ENCODE measurements at places on chromosomes 16 and 17. TPM values are rescaled to one million over a fixed set of nuclear protein-coding genes. Genes with fewer than 3 reads are reported as not detected.
A peak's percentile ranks its signal among the peaks of the same experiment; 100 is the strongest.

Gene BAIAP3
- 4.0 TPM for total RNA-seq

Gene MAP2K6
- total RNA-seq = 57.2 TPM

Gene PRSS36
- total RNA-seq = 0.30 TPM

Gene PRAC1
- not detected for total RNA-seq

Gene CHRNE
- not detected for total RNA-seq

Gene PPL
- total RNA-seq = 1.0 TPM

Gene RCVRN
- not detected for total RNA-seq

DNA sequence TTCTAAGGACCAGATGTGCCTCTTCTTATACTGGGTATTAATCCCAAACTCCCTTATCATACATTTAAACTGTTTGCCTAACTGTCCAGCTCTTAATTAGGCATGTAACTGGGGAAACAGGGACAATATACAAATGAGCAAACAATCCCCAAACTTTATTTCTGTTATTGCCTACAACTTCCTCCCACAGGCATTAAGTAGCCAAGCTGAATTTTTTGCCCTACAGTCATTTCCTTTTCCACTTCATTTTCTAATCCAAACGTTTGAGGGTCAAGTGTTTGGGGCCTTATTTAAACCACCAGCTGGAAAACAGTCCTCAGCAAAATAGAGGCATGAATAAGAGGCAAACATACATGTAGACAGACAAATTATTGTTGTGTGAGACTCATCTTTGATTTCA is 77.4 kb upstream of the CCL2 start:
- no peak for DNase-seq

GRCh38 chr16:12159028-12159427 is 182.5 kb downstream of the SNX29 start:
- DNase-seq = no peak

DNA sequence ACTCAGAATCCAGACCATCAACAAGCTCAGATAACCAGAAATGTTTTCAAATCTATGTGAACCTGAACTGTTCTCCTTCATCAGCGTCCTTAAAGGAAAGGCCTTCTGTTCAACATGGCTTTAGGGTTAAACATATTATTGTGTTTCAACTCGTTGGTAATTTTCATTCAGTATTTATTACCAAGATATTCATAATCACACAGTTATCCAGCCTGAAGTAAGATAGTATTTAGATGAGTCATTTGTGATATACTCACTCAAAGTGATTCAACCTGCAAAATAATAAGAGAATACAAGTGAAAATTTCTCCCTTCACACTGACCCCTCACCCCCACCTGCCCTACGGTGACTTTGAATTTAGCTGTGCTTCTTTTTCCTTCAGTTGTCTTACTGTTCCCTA is 3.0 kb downstream of the CYLD start:
- no peak for DNase-seq

DNA sequence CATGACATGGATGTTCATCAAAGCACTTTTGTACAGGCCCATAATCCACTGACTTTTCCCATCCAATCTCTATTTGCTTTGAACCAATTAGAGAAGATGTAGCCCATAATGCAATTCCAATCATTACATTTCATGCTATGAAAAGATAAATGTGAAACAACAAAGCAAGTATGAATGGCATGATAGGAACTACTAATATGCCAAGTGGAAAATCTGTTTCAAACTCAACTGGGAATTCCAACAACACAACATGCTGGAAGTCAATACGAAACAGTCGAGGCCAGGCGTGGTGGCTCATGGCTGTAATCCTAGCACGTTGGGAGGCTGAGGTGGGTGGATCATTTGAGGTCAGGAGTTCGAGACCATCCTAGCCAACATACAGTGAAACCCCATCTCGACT is 39.6 kb upstream of the TMEM97 start:
- no peak for DNase-seq

DNA sequence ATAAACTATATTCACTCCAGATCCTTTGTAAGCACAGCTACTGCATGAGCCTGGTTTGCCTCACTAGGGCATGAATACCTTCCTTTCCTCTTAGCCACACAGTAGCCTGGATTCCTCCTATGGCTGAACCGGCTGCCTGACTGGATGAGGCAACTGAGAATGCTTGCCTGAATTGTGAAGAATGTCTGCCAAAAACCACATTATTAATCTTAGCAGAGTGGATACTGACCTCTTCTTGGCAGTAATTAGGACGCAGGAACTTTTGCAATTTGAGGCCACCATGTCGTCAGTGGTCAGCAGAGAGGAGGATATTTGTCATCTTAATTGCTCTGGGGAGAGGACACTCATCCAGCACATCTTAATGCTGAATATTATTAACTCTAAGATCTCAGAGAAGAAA is 651.8 kb upstream of the GOT2 start:
- DNase-seq = no peak

DNA sequence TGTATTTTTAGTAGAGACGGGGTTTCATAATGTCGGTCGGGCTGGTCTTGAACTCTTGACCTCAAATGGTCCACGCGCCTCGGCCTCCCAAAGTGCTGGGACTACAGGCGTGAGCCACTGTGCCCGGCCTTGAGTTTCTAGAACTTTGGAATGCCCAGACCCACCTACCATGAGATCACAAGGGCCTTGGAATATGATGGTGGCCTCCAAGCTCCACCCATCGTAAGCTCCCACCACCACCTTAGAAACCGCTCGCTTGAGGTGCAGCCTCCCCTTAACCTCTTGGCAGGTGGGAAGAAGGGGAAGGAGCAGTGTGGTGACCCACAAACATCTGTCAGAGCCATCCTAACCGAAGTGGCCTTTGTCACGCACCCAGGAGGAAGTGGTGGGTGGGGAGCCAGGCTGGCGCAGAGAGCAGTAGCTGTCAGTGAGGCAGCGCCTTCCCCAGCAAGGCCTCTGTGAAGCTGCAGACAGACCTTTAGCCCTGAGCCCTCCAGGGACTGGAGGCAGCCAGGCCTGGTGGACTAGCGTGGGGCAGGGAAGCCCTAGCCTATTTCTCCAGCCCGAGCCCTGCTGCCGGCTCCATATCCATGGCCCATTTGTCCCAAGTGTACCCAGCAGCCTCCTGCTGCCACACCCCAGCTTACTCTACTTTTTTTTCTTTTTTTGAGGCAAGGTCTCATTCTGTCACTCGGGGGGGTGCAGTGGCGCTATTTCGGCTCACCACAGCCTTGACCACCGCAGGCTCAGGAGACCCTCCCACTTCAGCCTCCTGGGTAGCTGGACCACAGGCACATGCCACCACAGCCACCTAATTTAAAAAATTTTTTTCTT is 13.1 kb upstream of the SEPHS2 start:
- no peak for DNase-seq

DNA sequence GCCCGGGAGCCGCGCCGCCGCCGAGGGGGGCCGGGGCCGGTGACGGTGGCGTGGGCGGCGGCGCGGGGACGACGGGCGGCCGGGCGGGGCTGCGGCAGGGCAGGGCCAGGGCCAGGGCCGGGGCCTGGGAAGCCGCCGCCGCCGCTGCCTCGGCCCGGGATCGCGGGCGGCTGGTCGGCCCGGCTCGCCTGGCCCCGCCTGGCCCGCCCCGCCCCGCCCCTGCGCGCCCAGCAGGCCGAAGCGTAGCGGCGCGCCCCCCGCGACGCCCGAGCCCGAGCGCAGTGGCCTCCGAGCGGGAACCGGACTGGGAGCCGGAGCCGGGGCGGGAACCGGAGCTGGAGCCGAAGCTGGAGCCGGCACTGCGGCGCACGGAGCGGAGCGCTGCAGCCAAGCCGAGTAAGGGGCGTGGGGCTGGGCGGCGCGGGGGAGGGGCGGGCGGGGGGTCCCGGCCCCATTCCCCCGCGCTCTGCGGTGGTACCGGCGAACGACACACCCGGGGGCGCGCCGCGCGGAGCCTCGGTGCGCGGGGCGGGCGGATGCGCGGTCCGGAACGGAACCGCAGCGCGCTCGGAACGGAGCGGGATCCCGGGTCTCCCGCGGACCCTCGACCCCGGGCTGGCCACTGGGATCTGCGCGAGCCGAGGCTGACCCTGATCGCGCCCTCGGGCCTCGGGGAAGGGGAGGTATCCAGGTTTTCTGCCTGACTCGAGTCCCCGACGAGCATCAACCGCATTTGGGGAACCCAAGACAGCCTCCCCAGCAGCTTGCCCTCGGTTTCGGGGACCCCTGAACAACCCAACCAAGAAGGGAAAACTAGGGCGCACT is at the start of gene BEAN1:
TSS of gene BEAN1 (plus strand) at position 260 of the 825 bp plus-strand sequence. CDS start 10,382 bp downstream, outside the sequence.
- DNase-seq = peak; percentile 81

DNA sequence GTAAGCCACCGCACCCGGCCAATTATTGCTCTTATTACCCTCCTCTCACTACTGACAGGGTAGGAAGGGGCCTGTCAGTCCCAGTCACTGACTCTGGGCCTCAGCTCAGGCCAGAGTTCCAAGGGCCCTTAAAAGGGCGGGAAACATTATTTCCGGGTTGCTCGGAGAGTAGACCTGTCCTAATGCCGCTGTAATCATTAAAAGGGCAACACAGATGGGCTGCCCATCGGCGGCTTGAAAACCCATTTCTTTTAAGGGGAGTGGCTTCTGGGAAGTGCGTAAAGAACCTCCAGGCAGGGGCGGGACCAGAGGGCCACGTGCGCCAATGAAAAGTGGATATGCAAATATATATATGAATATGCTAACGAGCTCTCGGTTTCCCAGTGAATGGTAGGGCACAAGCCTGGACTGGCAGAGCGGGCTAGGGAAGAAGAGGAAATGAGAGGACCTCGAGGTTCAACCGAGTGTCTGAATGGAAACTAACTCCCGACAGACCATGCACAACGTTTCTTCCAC is 26.6 kb downstream of the PIPOX start:
- no peak for DNase-seq

- DNase-seq = no peak
These were observed 21.4 kb downstream of the SERPINF1 start for GRCh38 chr17:1783271-1783670.

DNA sequence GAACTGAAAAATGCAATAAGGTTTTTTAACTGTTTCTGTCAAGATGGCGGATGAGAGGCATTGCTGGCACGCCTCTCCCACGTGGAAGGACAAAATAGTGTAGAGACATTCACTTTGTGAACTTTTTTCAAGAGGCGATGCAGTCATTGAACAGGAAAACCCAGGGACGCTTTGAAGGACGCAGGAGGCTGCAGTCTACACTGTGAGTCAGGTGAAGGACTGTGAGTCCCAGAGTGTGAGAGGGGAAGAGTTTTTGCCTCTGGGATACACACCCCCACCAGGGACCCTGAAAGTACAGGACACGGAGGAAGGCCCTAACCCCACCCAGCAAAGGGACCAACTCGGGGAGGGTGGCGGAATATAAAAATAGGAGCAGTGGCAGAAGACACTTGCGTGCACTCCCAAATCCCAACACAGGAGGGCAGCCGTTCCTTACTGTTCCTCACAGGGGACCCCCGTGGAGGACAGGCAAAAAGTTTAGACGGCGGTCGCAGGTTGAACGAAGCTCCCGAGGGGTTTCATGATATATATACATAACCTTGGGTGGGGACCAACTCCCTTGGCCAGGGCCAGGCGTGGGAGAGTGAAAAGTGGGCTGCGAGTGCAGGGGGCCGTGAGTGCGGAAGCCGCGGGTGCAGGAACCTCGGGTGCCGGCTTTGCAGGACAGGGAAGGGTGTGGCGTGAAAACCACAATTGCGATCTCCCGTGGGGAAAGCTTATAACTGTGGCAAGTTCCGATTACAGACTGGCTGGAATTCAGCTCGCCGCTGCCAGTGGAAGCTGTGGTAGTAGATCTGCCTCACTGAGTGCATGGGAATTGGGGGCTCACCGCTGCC is 82.0 kb upstream of the ALOX12 start:
- peak; percentile 84 for DNase-seq

DNA sequence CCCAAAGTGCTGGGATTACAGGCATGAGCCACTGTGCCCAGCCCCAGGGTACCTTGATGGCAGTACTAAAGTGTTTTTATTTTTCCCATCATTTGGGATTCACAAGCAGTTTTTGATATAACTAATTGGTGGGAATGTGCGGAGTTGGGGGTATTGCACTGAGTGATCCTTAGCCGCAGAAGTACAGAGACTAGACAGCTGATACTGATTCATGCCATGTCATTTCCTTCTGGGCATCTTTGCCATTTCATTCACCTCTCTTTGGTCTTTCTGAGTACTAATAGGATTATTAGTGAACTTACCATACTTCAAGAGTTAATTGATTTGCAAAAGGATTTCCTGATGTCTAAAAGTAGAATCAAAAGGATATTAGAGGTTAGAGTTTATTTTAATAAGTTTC is 9.7 kb downstream of the NMT1 start:
- DNase-seq = no peak

DNA sequence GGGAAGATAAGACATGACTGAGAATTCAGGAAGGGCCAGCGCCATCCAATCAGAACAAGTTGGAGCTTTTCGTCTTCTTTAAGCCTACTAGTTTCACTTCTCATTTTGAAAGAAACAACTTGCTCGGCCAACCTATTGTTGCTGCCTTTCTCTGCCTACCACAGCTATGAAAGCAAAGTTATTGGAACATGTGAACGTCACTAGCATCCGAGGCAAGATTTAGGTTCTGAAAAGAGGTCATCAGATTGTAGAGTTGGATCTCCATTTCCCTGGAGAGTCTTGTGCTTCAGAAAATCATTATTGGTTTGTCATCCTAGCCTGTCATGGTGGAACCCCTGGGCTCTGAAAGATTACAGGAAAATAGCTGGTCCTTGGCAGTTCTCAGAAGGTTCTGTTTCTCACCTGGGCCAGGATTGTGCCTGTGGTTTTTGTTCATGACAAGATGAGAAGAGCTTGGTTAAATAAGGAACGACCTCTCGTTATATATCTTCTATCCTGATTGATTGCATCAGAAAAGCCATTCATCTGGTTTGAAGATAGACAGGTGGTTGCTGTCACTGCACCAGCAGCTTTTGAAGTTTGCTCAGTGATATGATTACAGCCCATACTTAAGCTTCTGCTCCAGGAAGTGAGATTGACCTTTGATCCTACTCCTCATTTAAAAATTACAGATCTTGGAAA is 25.3 kb downstream of the CDH13 start:
- no peak for DNase-seq

DNA sequence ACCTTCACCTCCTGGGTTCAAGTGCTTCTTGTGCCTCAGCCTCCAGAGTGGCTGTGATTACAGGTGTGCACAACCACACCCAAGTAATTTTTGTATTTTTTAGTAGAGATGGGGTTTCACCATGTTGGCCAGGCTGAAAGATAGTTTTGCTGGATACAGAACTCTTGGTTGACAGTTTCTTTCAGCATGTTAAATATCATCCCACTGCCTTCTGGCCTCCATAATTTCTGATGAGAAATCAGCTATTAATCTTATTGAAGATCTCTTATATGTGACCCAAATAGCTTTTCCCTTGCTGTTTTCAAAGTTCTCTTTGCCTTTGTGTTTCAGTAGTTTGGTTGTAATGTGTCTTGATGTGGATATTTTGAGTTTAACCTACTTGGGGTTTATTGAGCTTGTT is 50.3 kb upstream of the BRD7 start:
- DNase-seq = no peak

- no peak for DNase-seq
These were observed 12.0 kb downstream of the ALDH3A1 start for GRCh38 chr17:19736071-19736470.

DNA sequence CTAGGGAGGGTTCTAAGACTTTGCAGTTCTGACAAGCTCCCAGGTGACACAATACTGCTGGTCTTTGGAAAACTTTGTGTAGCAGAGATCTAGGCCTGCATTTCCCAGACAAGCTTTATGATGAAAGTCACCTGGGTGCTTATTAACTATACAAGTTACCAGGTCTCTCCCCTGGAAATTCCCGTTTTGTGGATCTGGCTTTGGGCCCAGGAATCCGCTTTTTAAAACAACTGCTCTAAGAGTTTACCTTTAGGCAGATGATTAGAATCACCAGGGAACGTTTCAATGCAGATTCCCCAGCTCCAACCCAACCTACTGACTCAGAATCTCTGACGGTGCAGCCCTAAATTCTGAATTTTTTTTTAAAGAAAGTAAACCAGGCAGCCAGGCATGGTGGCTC is 36.3 kb downstream of the MYH3 start:
- no peak for DNase-seq

Data from neural progenitor cell (in vitro differentiated cells).